ENCODE measurements at places on chromosomes 16 and 17.
A peak's percentile ranks its signal among the peaks of the same experiment; 100 is the strongest.

- no peak overlapping the region for H3K27ac ChIP-seq
- no peaks in the 10 kb centered on the region for H3K27me3 ChIP-seq
- DNase-seq: no peak
- H3K4me1 ChIP-seq: no peaks in the 10 kb centered on the region
Measured at GRCh38 chr17:42543190-42544079, 7.4 kb downstream of the NAGLU start.

DNA sequence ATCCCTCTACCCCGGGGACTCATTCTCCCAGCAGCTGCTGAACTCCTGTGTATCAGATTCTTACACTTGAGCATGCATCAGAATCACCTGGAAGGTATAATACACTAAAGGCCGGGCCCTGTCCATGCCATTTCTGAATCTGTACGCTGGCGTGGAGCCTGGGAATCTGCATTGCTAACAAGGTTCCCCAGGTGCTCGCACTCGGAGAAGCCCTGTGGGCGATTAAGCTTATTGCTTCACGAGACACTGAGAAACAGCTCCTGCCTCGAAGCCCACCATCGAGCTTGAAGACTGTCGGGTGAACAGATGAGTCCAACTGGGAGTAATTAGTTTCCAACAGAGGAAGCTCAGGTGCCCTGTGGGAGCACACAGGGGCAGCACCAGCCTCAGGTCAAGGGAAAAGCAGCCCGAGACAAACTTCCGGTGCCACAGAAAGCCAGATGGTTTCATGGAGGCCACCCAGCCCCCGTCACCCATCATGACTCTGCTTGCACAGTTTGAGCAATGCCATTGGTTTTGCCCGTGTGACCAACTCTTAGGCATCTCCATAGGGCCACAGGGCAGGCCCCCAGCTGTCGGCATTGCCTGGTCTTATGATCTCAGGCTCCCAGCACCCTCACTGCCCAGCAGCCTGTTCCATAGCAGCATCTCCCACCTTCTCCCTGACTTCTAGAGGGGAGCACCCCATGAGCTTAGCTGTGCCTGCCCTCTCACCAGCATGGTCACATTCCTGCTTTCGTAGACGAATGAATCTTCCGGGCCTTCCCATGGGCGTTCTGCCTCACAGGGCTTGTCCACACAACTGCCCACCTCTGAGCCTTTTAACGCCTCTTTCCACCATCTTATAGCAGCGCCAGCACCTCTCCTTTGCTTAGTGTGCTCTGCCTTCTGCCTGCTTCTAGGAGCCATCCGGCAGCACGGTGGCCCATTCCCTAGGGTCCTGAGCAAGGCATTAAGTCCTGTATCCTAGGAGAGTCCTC lies 10.9 kb downstream of the CTRB2 start:
- no peak overlapping the region for H3K27ac ChIP-seq
- no peak overlapping the region for H3K4me3 ChIP-seq
- no peak for DNase-seq

DNA sequence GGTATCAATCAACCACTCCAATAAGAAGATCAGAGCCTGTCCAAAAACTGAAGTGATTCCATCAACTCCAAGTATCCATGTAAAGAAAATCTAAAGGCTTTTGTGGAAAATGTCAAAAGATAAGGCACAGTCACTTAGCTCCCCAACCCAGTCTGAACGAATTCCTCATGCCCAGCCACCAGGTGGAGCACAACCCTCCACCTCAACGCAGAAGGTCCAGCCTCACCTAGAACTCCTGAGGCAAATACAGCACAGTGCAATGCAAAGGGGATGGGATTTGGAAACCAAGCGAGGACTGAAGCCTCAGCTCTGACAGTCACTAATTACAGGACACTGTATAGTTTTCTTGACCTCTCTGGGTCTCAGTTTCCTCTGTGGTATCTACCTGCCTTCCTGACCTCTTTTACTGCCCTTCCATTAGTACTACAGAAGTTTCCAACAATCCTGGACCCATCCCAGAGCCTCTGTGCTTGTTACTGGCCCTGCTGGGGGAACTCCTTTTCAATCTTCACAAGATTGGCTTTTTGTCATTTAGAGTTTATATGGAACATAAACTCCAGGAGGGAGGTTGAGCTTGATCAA lies 2.0 kb downstream of the NCBP3 start:
- H3K27me3 ChIP-seq: no peaks in the 10 kb centered on the region
- peaks cover 20% of the 10 kb centered on the region for H3K4me1 ChIP-seq
- no peak overlapping the region for H3K27ac ChIP-seq

- H3K4me1 ChIP-seq: no peaks in the 10 kb centered on the region
- no peak overlapping the region for H3K4me3 ChIP-seq
- H3K27ac ChIP-seq: no peak overlapping the region
- peak; percentile 71 for DNase-seq
- H3K27me3 ChIP-seq: no peaks in the 10 kb centered on the region
Measured at GRCh38 chr17:50841949-50842354, 6.6 kb downstream of the WFIKKN2 start.

GRCh38 chr16:54647725-54648221 lies 282.9 kb upstream of the IRX5 start:
- H3K36me3 ChIP-seq: no peaks in the 10 kb centered on the region
- peaks cover 3% of the 10 kb centered on the region for H3K27me3 ChIP-seq
- no peaks in the 10 kb centered on the region for H3K4me1 ChIP-seq
- H3K27ac ChIP-seq: no peak overlapping the region
- no peak overlapping the region for H3K4me3 ChIP-seq

- H3K36me3 ChIP-seq: no peaks in the 10 kb centered on the region
- no peaks in the 10 kb centered on the region for H3K27me3 ChIP-seq
- no peak for DNase-seq
- H3K4me1 ChIP-seq: peaks cover 65% of the 10 kb centered on the region
Measured at GRCh38 chr16:11670171-11671131, 2.2 kb downstream of the SNN start.

GRCh38 chr16:582614-583331 lies 7.1 kb upstream of the RAB40C start:
- H3K4me3 ChIP-seq: no peak overlapping the region
- DNase-seq: no peak
- H3K27me3 ChIP-seq: no peaks in the 10 kb centered on the region
- no peak overlapping the region for H3K27ac ChIP-seq
- H3K36me3 ChIP-seq: peaks cover 8% of the 10 kb centered on the region

DNA sequence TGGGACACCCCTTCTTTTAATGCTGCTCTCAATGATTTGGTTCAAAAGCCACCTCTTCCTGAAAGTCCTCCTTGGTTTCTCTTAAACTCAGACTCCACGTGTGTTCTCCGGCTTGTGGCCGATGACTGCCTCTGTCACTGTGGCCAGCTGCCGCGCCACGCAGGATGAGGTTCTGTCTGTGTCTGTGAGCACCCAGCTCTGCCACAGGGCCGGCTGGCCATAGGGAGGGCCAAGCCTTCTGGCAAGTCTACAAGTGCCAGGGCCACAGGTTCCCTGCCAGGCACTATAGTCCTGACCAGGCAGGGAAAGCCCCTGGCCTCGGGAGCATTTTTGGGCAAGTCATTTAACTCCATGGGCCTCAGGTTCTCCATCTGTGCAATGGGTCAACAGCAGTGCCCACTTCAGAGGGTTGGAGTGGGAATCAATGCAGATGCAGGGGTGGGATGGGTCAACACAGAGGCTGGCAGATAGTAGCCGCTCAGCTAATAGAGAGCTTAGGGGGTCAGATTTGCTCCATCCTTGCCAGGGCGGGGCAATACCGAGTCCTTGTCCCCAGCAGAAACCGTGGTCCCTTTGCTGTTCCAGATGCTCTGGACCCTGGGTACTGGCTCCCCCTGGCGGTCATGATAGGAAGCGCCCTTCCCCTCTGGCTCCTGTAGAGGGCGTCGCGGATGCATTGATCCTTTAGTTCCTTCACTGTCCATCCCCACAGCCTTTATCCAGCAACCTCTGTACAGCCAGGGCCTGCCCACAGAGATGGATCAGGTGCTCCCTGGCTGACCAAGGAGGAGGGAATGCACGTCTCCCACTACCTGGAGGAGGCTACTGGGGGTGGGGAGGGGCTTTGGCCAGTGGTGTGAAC lies 19.3 kb upstream of the ADGRG3 start:
- H3K4me3 ChIP-seq: no peak overlapping the region
- peaks cover 85% of the 10 kb centered on the region for H3K4me1 ChIP-seq
- H3K27ac ChIP-seq: no peak overlapping the region
- peaks cover 55% of the 10 kb centered on the region for H3K36me3 ChIP-seq
- DNase-seq: peak; percentile 90
- no peaks in the 10 kb centered on the region for H3K27me3 ChIP-seq

- H3K27ac ChIP-seq: peak within 1 kb of the TSS; percentile 83
- H3K4me1 ChIP-seq: peaks cover 44% of the 10 kb centered on the region
- peaks cover 29% of the 10 kb centered on the region for H3K36me3 ChIP-seq
- no peaks in the 10 kb centered on the region for H3K27me3 ChIP-seq
Measured at GRCh38 chr17:7888184-7888920, at the start of gene CHD3. Gene CHD3, plus strand, starts transcription at chr17:7888789. Its CDS starts 212 bp downstream, at chr17:7889001.

DNA sequence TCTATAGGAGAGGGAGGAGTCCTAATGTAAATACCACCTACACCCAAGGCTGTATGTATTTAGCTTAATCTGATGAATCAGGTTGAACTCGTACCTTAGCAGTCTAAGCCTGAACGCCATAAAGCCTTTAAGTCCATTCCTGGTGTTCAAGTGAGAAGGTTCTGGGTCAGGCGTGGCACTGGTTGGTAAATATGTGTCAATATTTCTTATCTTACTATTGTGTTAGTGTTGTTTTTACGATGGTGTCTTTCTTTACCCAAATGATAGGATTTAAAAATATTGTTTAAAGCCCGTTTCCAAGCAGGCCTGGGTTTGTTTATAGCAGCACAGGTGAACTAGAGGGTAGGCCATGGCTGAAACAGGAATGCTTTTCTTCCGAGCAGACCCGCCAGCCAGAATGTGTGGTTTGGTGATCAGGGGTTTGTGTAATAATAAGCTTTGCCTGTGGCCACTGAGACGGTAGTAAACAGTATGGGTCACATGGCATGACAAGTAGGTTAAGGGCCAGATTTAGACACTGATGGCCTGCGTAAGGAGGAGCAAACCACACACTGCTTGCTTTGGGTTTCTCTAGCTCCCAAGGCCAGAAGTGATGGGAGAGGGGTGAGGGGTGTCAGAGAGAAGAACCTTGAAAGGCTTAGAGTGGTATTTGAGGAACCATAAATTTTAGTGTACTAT lies 3.3 kb downstream of the TMEM94 start:
- peaks cover 4% of the 10 kb centered on the region for H3K36me3 ChIP-seq
- H3K4me3 ChIP-seq: no peak overlapping the region
- no peak for DNase-seq
- H3K4me1 ChIP-seq: peaks cover 27% of the 10 kb centered on the region
- no peak overlapping the region for H3K27ac ChIP-seq
- H3K27me3 ChIP-seq: no peaks in the 10 kb centered on the region

DNA sequence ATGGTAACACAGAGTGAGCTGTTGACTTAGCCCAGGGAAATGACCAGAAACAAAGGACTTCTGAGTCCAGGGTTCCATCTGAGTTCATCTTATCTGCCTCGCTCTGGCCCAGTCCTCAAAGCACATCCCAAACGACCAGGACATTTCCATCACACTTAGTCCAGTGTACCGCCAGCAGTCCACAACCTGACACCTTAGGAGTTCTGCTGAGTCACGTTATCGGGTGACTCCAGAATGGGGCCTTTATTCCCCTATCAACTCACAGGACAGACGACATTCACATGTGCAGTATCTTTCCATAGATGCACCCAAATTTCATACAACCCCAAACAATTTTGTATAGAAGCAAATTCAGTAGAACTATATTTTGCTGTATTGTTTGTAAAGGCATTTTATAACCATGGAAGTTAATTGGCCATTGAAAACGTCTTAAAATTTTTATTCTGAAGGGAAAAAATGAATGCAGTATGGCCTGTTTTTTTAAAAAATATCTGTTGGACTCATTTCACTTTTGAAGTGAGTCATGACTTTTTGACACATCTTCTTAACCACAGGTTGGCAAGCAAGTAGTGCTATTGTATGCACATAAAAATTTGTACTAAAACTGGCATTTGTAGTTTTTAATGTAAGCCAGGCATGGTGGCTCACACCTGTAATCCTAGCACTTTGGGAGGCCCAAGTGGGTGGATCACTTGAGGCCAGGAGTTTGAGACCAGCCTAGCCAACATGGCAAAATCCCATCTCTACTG lies 46.3 kb downstream of the ZNF18 start:
- H3K4me1 ChIP-seq: no peaks in the 10 kb centered on the region
- H3K27ac ChIP-seq: no peak overlapping the region
- DNase-seq: no peak
- H3K4me3 ChIP-seq: no peak overlapping the region
- H3K36me3 ChIP-seq: no peaks in the 10 kb centered on the region

DNA sequence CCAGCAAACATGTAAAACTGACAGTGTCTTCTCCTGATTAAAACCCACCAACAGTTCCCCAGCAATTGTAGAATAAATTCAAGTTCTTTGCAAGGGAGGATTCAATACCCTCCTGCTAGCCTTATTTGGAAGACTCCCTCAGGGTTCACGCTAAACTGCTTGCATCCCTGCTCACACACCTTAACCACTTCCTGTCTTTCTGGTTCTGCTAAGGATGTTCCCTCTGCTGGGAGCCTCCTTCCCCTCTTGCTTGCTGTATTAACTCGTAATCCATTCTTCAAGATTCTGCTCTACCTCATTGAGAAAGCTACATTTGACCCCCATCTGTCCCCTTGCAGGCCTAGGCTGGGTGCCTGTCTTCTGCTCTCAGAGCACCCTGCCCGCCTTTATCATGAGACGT lies 2.3 kb upstream of the SHISA6 start:
- no peaks in the 10 kb centered on the region for H3K4me1 ChIP-seq
- H3K36me3 ChIP-seq: no peaks in the 10 kb centered on the region
- peaks cover 22% of the 10 kb centered on the region for H3K27me3 ChIP-seq
- DNase-seq: no peak
- H3K27ac ChIP-seq: no peak overlapping the region

DNA sequence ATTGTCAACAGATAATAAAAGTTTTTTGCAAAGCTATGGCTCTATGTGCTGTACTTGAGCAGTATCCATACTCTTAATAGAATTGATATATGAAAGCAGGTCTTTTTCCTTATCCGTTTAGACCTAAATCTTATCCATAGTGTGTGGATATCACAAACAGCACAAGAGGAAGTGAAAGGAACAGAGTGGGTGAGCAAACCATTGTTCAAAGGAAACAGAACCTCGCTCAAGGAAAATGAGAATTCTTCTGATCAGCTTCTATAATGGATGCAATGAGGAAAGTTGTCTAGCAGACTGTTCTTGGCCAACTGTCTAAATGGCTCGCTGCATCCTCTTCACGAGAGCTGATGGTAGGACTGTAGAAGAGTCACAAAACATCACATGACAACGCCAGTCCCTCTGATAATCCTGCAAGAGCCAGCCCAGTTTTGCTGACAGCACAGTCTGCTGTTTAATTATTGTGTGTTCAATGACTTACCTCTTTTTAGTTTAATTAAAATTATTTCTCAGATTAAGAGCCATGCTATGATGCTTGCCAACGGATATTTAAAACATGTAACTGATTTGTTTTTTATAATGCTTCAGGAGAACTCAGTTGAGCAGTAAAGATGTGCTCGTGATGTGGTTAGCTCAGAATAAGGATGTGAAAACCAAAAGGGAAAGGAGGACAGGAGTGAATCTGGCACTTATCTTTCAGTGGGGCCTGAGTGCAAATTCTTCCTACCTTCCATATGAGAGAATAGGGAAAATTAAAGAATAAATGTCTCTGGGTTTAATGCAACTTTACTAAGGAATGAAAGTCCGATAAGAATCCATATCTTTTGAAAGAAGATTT lies 38.5 kb downstream of the WWOX start:
- DNase-seq: no peak
- H3K4me1 ChIP-seq: no peaks in the 10 kb centered on the region
- H3K4me3 ChIP-seq: no peak overlapping the region
- H3K36me3 ChIP-seq: peaks cover 2% of the 10 kb centered on the region
- H3K27ac ChIP-seq: no peak overlapping the region

GRCh38 chr16:66520406-66521170 lies 29.3 kb downstream of the TK2 start:
- DNase-seq: no peak
- no peaks in the 10 kb centered on the region for H3K36me3 ChIP-seq
- H3K4me1 ChIP-seq: peaks cover 52% of the 10 kb centered on the region
- no peak overlapping the region for H3K27ac ChIP-seq
